ENCODE measurements at places on chromosomes 11 and 22.

DNA sequence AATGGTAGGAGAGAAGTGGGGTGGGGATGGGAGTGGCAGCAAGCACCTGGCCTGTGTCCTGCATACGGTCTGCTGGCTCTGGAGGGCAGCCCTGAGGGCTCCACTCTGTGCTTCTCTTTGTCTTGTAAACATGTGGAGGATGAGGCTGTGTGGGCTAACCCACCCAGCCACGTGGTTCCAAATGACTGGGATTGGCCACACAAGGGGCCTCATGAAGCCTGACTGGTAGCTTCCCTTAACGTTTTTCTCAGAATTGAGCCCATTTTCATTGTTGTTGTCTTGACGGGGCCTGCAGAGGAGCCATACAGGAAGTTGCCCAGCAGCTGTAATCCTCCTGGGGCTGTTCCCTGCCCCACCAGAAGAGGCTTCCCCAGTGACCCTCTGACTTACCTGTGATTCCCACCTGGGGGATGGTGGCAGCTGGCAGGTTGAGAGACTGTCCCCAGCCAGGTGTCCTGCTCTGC is 18.0 kb downstream of the DERL3 start:
- no peak for DNase-seq

GRCh38 chr11:58919980-58920379 is 19.3 kb upstream of the GLYATL1 start:
- no peak for DNase-seq

- no peak for DNase-seq
Measured at GRCh38 chr11:860234-861104, 17.8 kb downstream of the TSPAN4 start.

DNA sequence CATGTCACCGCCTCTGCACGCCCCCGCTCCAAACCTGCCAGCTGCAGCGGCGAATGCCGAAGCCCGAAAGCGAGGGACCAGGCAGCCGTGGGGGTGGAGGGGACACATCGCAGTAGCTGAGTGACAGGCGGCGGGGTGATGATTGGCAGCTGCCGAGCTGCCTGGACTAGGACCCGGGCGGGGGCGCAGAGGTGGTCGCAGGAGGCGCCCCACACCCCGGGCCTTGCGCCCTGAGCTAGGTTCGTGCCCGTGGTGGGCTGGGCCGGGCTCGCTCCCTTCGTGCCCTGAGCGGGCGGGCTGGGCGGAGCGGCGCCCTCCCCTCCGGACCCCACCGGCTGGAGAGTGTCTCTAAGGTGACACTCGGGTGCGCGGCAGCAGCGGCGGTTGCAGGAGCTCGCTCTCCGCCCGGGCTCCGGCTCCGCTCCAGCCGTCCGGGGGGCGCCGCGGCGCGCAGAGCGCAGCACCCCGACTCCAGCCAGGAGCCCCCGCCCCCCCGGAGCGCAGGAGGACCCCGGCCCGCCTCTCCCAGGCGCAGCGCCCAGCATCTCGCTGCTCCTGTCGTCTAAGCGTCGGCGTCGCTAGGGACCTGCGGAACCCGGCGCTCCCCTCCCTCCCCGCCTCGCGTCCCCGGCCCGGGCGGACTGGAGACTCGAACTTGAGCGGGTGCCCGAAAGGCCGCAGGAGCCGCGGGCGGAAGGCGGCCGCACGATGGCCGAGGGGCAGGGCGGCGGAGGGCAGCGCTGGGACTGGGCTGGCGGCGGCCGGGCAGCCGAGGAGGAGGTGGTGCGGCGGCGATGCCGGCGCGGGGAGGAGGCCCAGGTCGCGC is 14.5 kb upstream of the DGKZ start:
- DNase-seq, result no peak

- DNase-seq, result no peak
Measured at GRCh38 chr22:32950366-32950765, 107.8 kb downstream of the SYN3 start.

DNA sequence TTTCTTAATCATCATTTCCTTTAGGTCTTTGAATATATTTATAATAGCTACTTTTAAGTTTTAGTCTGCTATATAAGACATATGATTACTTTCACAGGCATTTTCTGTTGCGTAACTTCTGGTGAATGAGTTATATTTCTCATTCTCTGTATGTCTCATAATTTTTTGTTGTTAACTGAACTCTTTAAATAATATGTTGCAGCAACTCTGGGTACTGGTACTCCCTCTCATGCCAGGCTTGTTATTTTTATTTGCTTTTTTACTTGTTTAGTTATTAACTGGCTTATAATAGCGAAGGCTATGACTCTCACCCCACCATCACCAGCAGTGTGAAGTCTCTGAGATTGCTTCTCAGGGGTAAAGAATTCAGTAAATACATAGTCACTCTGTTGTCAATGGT is 524.2 kb upstream of the CHORDC1 start:
- no peak for DNase-seq

DNA sequence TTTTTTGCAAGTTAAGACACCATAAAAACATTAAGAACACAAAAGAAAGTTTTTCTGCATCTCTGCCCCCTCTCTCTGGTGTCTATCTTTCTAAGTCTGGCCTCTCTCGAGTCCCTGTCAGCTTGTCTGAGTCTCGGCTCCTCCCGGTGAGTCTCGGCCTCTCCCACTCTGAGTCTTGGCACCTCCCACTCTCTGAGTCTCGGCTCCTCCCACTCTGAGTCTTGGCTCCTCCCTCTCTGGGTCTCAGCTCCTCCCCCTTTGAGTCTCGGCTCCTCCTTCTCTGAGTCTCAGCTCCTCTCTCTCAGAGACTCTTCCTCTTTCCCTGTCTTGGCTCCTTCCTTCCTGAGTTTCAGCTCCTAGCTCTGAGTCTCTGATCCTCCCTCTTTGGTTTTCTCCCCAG is 72.5 kb upstream of the AMPD3 start:
- DNase-seq, result no peak

GRCh38 chr11:120167659-120168058 is 29.7 kb upstream of the TRIM29 start:
- no peak for DNase-seq

- DNase-seq, result no peak
Measured at GRCh38 chr11:78110830-78111229, 28.6 kb downstream of the ALG8 start.

GRCh38 chr22:24803064-24803542 is 2.9 kb upstream of the SGSM1 start:
- no peak for DNase-seq
